Hepatocyte (in vitro differentiated cells): ENCODE measurements at places on chromosomes 1 and 21. TPM values are rescaled to one million over a fixed set of nuclear protein-coding genes. Genes with fewer than 3 reads are reported as not detected.

- no peak overlapping the region for H3K4me3 ChIP-seq
- no peaks in the 10 kb centered on the region for H3K27me3 ChIP-seq
- no peak for DNase-seq
- H3K4me1 ChIP-seq, result peaks cover 23% of the 10 kb centered on the region
Observed at GRCh38 chr1:203550846-203551245, 56.9 kb downstream of the OPTC start.

GRCh38 chr1:8409106-8409505 lies 91.2 kb downstream of the SLC45A1 start:
- peak overlapping the region; percentile 88 for H3K27ac ChIP-seq
- no peaks in the 10 kb centered on the region for H3K36me3 ChIP-seq
- no peak overlapping the region for H3K4me3 ChIP-seq

DNA sequence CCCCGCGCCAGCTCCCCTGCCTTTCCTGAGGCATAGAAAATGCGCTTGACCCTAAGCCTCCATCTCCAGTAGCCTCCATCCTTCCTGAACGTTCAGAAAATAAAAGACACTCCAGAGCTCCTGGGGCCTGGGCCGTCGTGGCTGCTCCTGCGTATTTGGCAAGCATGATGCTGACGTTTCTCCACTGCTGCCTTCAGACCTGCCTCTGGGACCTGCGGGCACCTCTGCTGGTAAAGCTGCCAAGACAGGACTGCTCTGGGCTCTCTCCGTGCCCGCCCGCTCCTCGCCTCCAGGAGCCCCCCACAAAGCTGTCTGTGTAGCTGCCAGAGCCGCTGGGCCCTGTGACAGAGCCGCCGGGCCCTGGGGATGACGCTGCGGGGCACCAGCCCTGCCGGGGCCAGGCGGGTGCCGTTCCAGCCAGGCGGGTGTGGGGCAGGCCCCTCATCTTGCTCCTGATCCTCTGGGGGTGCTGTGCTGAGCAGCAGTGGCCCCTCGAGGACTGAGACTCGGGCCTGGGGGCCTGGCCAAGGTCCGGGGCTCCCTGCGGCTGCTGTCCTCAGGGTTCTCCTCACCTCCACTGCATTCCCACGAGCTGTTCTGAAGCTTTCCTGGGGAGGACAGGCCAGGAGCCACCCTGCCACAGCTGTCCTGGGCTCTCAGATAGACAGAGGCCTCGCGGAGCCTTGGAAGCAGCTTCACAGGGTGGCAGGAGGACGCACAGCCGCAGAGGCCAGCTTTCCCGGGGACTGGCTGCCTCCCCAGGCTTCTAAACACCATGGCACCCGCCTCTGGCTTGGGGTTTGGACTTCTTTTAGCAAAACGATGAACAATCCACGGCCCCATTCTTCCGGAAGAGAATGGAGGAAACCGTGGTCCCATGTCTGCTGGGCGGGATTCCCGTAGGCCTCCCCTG lies 48.1 kb downstream of the MORN1 start:
- no peak for DNase-seq
- no peaks in the 10 kb centered on the region for H3K4me1 ChIP-seq
- no peaks in the 10 kb centered on the region for H3K27me3 ChIP-seq
- H3K4me3 ChIP-seq, result no peak overlapping the region
- no peaks in the 10 kb centered on the region for H3K36me3 ChIP-seq

DNA sequence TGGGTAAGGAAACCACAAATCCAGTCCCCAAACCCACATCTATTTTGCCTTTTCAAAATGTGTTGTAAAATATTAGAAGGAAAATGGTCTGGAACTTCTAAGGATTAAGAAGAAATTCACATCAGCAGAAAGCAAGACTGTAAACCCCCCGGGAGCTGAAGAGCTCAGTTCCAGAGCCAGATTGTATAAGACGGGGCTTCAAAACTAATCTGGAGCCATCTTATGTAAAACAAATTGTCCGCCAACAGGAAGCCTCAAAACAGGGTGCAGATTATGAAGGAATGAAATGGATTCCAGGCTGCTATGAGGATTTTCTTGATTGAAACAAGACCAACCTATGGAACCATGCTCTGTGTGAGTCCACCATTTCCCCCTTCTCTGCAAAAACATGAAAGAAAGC lies 25.1 kb upstream of the HUNK start:
- no peaks in the 10 kb centered on the region for H3K4me1 ChIP-seq
- H3K4me3 ChIP-seq, result no peak overlapping the region
- no peaks in the 10 kb centered on the region for H3K36me3 ChIP-seq
- H3K27ac ChIP-seq, result no peak overlapping the region
- DNase-seq, result no peak

DNA sequence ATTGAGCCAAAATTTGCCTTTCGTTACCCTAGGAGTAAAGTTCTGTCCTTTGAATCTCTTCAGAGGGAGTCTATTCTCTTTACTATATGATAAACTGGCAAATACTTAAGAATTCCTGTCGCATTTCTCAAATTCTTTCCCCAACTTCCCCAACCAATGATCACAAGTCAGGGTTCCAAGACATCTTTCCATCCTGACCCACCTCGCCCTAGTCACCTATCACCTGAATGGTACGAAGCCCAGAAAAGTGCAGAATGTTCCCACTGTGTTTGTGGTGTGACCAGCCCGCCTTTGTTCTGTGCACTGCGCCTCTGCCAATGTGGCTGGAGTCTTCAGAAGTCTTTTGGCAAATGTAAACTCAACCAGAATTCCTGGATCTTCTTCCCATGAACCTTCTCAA lies 132.5 kb downstream of the RNF220 start:
- no peaks in the 10 kb centered on the region for H3K36me3 ChIP-seq
- no peak overlapping the region for H3K4me3 ChIP-seq
- H3K4me1 ChIP-seq, result peaks cover 4% of the 10 kb centered on the region
- H3K27me3 ChIP-seq, result peaks cover 1% of the 10 kb centered on the region
- no peak for DNase-seq
- H3K27ac ChIP-seq, result peak overlapping the region; percentile 8

The AKIRIN1 gene
- total RNA-seq, result 75.1 and 81.9 TPM in 2 replicates

GRCh38 chr1:236066054-236066453 lies 1.2 kb upstream of the NID1 start:
- no peaks in the 10 kb centered on the region for H3K36me3 ChIP-seq
- no peak for DNase-seq
- H3K4me1 ChIP-seq, result no peaks in the 10 kb centered on the region
- peaks cover 10% of the 10 kb centered on the region for H3K27me3 ChIP-seq
- H3K4me3 ChIP-seq, result no peak overlapping the region

DNA sequence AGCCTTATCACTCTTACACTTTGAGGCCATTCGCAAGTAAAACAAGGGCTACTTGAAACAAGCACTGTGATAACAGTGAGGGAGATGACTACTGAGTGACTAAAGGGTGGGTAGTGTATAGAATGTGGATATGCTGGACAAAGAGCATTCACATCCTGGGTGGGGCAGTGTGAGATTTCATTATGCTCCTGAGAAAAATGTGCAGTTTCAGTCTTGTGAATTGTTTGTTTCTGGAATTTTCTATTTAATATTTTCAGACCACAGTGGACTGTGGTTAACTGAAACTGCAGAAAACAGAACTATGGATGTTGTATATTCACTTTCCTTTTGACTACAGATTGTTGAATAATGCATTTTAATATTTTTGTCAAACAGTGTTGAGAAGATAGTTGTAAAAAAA lies 25.1 kb upstream of the B3GALT2 start:
- H3K27me3 ChIP-seq, result no peaks in the 10 kb centered on the region
- peak overlapping the region; percentile 49 for H3K27ac ChIP-seq
- H3K4me1 ChIP-seq, result no peaks in the 10 kb centered on the region
- peak; percentile 13 for DNase-seq

GRCh38 chr1:47521034-47521881 lies 83.4 kb downstream of the FOXD2 start:
- DNase-seq, result no peak
- no peak overlapping the region for H3K27ac ChIP-seq
- H3K36me3 ChIP-seq, result no peaks in the 10 kb centered on the region
- H3K27me3 ChIP-seq, result peaks cover 11% of the 10 kb centered on the region
- H3K4me1 ChIP-seq, result no peaks in the 10 kb centered on the region

The LCE1C gene
- total RNA-seq, result not detected in 2 replicates

DNA sequence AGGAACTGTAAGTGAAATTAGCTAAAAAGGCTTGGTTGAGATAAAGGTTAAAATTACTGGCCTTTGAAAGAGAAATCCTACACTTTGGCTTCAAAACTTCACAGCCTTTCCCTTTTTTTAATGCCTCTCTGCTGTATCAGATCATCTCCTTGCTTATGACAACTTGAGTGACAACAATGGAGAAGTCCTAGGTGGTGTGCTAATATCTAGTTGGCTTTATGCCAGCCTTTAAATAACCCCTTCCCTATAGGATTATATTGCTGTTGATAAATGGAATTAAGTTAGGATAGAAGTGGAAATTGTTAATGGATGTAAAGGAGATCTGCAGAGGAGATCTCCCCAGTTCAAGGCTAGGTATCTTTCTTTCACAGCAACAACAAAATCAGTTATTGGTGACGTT lies 130.2 kb upstream of the ATP1B1 start:
- H3K4me3 ChIP-seq, result no peak overlapping the region
- DNase-seq, result no peak
- no peaks in the 10 kb centered on the region for H3K36me3 ChIP-seq

GRCh38 chr1:2442661-2443060 lies 30.3 kb upstream of the PEX10 start:
- no peaks in the 10 kb centered on the region for H3K36me3 ChIP-seq
- H3K27ac ChIP-seq, result no peak overlapping the region
- H3K4me1 ChIP-seq, result no peaks in the 10 kb centered on the region
- H3K4me3 ChIP-seq, result no peak overlapping the region
- peaks cover 37% of the 10 kb centered on the region for H3K27me3 ChIP-seq

DNA sequence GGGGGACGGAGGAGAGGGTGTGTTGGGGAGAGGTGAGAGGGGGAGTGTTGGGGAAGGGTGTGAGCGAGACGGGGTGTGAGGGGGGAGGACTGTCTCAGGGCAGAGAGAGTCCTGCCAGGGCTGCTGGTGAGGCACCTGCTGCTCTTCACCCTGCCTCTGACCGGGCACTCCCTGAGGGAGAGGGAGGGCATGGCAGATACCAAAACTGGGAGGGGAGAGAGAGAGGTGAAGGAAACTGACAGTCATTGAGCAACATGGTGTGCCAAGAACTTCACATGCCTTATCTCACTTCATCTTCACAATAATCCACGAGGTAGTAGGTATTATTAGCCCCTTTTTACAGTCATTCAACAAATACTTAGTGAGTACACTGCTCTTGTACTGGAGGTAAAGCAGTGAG lies 61.3 kb upstream of the ARTN start:
- no peak overlapping the region for H3K4me3 ChIP-seq
- H3K27ac ChIP-seq, result no peak overlapping the region
- no peaks in the 10 kb centered on the region for H3K27me3 ChIP-seq
- H3K36me3 ChIP-seq, result no peaks in the 10 kb centered on the region

- H3K4me1 ChIP-seq, result peaks cover 13% of the 10 kb centered on the region
- H3K27me3 ChIP-seq, result no peaks in the 10 kb centered on the region
- peak; percentile 64 for DNase-seq
- peak overlapping the region; percentile 24 for H3K4me3 ChIP-seq
Observed at GRCh38 chr1:8217011-8217711, 100.8 kb upstream of the SLC45A1 start.
